ENCODE measurements at places on chromosomes 11 and 22. TPM values are rescaled to one million over a fixed set of nuclear protein-coding genes. Genes with fewer than 3 reads are reported as not detected.

DNA sequence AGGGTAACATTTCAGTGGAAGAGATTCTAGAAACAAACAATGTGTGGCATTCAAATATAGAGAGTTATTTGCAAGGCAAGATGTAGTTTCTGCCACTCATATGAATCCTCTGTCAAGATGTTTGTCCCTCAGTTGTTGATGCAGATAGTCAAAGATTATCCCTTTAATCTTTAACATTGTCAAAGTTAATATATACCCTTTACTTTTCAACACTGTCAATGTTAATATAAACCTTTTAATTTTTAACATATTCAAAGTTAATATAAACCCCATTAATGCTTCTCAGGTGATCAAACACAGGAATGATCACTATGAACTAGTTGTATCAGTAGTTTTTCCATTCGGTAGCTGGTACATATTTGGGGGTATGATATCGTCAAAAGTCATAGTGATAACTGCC lies 51.9 kb upstream of the PICALM start:
- H3K4me1 ChIP-seq, result peaks cover 19% of the 10 kb centered on the region
- H3K36me3 ChIP-seq, result no peaks in the 10 kb centered on the region
- DNase-seq, result no peak
- peaks cover 2% of the 10 kb centered on the region for H3K27me3 ChIP-seq

DNA sequence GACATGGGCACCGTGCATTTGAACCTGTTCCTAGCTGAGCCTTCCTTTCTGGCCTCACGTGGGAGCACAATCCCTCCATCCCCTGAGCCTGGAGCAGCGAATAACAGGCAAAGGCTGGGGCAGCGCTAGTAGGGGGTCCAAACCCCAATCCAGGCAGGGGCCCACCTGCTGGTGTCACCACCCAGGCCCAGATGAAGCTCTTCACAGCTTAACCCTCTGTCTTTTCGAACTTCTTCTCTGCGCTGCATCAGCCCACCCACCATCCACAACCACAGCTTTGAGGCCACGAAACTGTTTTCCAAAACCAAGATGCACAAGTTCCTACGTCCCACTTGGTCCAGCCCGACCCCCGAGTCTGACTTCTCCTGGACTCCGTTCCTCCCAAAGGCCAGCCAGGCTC lies 11.5 kb downstream of the KCNC1 start:
- no peaks in the 10 kb centered on the region for H3K36me3 ChIP-seq
- no peak overlapping the region for H3K4me3 ChIP-seq
- DNase-seq, result no peak
- H3K27me3 ChIP-seq, result peaks cover 7% of the 10 kb centered on the region
- no peak overlapping the region for H3K27ac ChIP-seq

DNA sequence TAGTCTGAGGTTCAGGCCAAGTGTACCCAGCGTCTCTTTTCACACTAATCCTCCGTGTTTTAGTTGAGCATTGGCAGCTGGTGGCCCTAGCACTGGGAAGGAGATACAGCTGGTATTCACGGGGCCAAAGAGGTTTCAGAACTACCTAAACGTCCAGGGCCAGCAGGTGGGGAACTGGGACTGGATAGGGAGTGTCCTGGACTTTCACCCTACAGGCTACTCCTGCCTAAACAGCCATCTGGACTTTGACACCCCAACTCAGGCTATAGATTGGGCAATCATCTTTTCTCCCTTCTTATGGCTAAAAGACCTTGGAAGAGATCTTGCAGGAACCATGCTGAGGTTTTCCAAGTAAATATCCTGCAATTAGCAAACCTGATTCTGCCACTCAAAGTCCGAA lies 2.8 kb downstream of the SPON1 start:
- H3K4me1 ChIP-seq, result peaks cover 15% of the 10 kb centered on the region
- H3K36me3 ChIP-seq, result no peaks in the 10 kb centered on the region
- no peak for DNase-seq
- peaks cover 40% of the 10 kb centered on the region for H3K27me3 ChIP-seq

DNA sequence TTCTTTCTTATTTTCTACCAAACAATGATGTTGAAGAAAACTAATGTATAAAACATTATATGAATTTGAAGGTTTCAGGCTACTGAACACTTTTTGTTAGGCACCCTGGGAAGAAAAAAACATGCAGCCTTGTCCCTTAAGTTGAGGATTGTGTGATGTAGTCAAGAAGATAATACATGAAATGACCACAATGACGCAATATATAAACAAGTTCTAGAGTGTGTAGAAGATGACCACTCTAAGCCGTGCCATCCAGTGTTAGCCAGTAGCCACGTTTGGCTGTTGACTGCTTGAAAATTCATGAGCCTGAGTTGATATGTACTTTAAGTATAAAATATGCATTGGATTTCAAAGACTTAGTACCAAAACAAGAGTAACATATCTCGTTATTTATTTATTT lies 16.2 kb downstream of the SWAP70 start:
- no peak for DNase-seq
- H3K4me1 ChIP-seq, result peaks cover 1% of the 10 kb centered on the region
- no peaks in the 10 kb centered on the region for H3K27me3 ChIP-seq
- H3K27ac ChIP-seq, result no peak overlapping the region
- no peaks in the 10 kb centered on the region for H3K36me3 ChIP-seq

DNA sequence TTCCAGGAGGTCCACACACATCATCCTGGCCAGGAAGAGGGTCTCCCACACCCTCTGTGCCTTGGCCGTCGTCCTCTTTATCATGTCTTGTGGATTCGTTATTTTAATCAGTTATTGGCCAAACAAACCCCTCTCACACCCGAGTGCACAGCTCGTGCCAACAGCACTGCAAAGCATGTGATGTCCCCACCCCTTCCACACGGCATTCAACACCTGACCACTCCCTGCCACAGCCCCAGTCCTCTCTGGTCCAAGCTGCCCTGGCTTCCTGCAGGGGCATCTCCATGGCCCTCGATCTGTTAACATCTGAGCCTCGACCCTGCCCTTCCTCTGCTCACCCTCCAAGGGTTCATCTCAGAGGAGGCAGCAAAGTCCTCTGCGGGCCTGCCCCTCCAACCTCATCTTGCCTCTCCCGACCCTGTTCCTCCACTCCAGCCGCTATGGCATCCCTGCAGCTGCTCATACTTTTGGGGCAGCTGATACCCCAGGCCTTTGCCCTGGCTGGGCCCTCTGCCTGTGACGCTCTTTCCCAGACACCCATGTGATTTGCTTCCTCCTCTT lies 14.0 kb downstream of the MYEOV start:
- H3K4me1 ChIP-seq, result peaks cover 36% of the 10 kb centered on the region
- H3K27ac ChIP-seq, result no peak overlapping the region
- DNase-seq, result no peak

- H3K27me3 ChIP-seq, result peaks cover 4% of the 10 kb centered on the region
- H3K27ac ChIP-seq, result no peak overlapping the region
- no peak overlapping the region for H3K4me3 ChIP-seq
- no peaks in the 10 kb centered on the region for H3K36me3 ChIP-seq
Observed at GRCh38 chr11:132125988-132126871, 755.8 kb downstream of the NTM start.

GRCh38 chr22:19546680-19547079 lies 22.5 kb upstream of the CLDN5 start:
- no peaks in the 10 kb centered on the region for H3K36me3 ChIP-seq
- no peaks in the 10 kb centered on the region for H3K4me1 ChIP-seq
- H3K27me3 ChIP-seq, result no peaks in the 10 kb centered on the region
- no peak for DNase-seq
- no peak overlapping the region for H3K4me3 ChIP-seq

GRCh38 chr22:21761086-21761485 lies 25.5 kb upstream of the YPEL1 start:
- H3K36me3 ChIP-seq, result peaks cover 74% of the 10 kb centered on the region
- H3K4me1 ChIP-seq, result peaks cover 12% of the 10 kb centered on the region
- no peak overlapping the region for H3K27ac ChIP-seq
- no peaks in the 10 kb centered on the region for H3K27me3 ChIP-seq

DNA sequence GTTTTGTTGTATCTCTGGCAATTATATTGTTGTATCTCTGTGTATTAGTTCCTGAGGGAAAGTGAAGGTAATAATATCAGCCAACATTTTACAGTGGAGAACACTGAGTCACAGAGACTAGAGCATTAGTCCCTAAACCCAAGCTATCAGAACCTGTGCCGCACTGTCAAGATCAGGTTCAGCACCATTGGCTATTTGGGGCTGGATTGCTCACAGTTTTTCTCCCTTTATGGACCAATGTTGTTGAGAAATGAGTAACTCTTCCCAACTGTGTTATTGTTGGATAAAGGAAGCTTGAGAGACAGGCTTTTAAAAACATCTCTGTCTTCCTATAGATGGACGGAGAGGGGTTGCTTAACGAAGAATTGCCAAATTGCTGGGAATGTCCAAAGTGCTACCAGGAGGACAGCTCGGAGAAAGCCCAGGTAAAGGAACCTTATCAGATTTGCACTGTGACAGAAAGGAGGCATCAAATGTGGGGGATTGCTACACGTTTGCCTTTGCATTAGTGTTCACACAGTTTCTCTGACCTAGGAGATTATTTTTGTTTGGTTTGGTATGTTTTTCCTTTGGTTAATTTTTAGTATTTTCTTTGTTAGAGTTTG lies 18.2 kb upstream of the GRK2 start:
- peaks cover 37% of the 10 kb centered on the region for H3K4me1 ChIP-seq
- H3K27me3 ChIP-seq, result no peaks in the 10 kb centered on the region
- peaks cover 27% of the 10 kb centered on the region for H3K36me3 ChIP-seq
- H3K27ac ChIP-seq, result peak overlapping the region; percentile 40

- DNase-seq, result no peak
- H3K4me1 ChIP-seq, result peaks cover 2% of the 10 kb centered on the region
- peaks cover 33% of the 10 kb centered on the region for H3K36me3 ChIP-seq
- H3K27me3 ChIP-seq, result no peaks in the 10 kb centered on the region
- no peak overlapping the region for H3K27ac ChIP-seq
- H3K4me3 ChIP-seq, result no peak overlapping the region
Observed at GRCh38 chr11:76030286-76030685, 176.0 kb downstream of the WNT11 start.

GRCh38 chr11:28659716-28660348 lies 551.6 kb downstream of the METTL15 start:
- no peaks in the 10 kb centered on the region for H3K36me3 ChIP-seq
- no peak overlapping the region for H3K4me3 ChIP-seq
- H3K27me3 ChIP-seq, result no peaks in the 10 kb centered on the region
- no peaks in the 10 kb centered on the region for H3K4me1 ChIP-seq
- H3K27ac ChIP-seq, result no peak overlapping the region

- H3K27ac ChIP-seq, result no peak overlapping the region
- H3K4me1 ChIP-seq, result peaks cover 8% of the 10 kb centered on the region
- no peaks in the 10 kb centered on the region for H3K27me3 ChIP-seq
- H3K4me3 ChIP-seq, result no peak overlapping the region
Observed at GRCh38 chr11:34971928-34972327, 55.5 kb downstream of the PDHX start.

DNA sequence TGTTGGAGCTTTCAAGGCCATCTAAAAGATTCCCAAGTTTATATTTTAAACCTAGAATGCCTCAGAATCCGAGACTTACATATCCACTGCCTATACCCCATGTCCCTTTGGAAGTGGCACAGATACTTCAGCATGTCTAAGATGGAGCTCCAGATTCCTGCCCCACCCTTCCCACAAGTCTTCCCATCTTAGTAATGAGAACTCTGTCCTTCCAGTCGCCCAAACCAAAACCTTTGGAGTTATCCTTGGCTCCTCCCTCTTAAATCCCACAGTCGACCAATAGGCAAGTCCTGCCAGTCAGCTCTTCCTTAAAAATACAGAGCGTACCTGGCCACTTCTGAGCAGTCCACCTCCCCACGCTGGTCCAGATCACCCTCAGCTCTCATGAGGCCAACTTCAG lies 4.3 kb downstream of the POLD4 start:
- H3K4me1 ChIP-seq, result peaks cover 79% of the 10 kb centered on the region
- no peak for DNase-seq
- no peak overlapping the region for H3K4me3 ChIP-seq
- H3K27ac ChIP-seq, result no peak overlapping the region

DNA sequence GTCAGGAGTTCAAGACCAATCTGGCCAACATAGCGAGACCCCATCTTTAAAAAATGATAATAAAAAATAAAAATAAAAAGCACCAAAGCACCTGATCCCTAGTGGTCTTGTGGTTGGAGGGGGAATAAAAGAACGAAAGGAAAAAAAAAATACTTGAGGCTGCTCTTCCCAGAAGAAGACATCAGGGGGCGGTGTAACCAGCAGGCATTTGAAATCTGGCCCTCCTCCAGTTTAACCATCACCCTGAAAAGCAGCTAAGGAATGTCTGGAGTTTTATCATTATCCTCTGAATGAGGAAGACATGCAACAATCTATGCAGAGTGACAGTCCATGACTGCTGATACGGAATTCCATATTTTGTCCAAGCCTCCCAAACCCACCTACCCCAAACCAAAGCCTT lies 5.6 kb upstream of the KCTD17 start:
- H3K4me1 ChIP-seq, result no peaks in the 10 kb centered on the region
- no peak for DNase-seq
- H3K27me3 ChIP-seq, result peaks cover 3% of the 10 kb centered on the region
- H3K27ac ChIP-seq, result no peak overlapping the region
- H3K4me3 ChIP-seq, result no peak overlapping the region

GRCh38 chr22:46002757-46003270 lies 25.9 kb upstream of the WNT7B start:
- H3K27me3 ChIP-seq, result no peaks in the 10 kb centered on the region
- DNase-seq, result no peak
- H3K4me1 ChIP-seq, result peaks cover 18% of the 10 kb centered on the region
- no peak overlapping the region for H3K27ac ChIP-seq
- H3K36me3 ChIP-seq, result no peaks in the 10 kb centered on the region

Gene TYR
- polyA plus RNA-seq, result not detected

Gene LMNTD2
- 0.99 TPM for polyA plus RNA-seq

Gene MUC2
- polyA plus RNA-seq, result not detected

Gene OR8H2
- polyA plus RNA-seq, result not detected

Gene SYT7
- polyA plus RNA-seq, result 0.06 TPM

Gene PANX3
- polyA plus RNA-seq, result not detected

Gene CAPN5
- polyA plus RNA-seq, result 6.2 TPM
